ENCODE measurements at places on chromosomes 16 and 17.
A peak's percentile ranks its signal among the peaks of the same experiment; 100 is the strongest.

DNA sequence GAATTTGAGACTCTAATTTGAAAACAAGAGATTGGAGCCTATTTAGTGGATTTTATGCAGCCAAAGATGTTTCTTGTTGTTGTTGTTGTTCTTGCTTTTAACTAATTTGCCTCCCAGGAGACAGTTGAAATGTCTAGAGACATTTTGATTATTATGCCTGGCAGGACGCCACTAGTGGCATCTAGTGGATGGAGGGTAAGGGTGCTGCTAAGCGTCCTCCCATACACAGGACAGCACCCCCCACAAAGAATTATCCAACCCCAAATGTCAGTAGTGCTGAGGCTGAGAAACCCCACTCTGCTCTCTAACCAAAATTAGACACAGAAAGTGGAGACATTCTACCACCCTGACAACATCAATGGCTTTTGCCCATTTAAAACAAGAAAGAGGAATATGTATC, 15.4 kb upstream of the HSBP1 start:
- no peak for DNase-seq

GRCh38 chr17:37836593-37836992, 87.6 kb upstream of the TBC1D3K start:
- no peak for DNase-seq

DNA sequence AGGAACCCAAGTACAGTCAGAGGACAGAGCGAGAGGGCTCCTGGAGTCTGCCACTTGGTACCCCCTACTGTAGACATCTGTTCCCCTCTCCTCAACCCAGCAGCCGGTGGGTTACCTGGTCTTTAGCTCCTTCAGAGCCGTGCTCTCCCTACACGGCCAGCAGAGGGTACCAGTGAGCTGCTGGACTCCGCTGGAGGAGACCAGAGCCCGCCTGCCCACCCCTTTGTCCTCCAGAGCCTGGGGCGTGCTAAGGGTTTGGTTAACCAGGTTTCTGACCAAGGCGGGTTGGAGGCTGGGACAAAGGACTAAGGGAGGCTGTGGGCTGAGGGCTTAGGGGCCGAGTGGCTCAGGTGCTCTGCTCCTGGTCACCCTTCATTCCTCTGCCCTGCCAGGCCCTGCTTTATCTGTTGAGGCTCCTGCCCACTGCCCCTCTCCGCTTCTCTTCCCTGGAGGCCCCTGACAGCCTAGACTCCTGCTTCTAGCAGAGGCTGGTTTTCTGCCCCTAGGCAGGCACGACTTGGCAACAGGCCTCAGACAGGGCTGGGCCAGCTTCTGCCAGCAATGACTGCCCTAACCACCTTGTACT, 2.7 kb upstream of the HSD11B2 start:
- DNase-seq, result peak; percentile 86

DNA sequence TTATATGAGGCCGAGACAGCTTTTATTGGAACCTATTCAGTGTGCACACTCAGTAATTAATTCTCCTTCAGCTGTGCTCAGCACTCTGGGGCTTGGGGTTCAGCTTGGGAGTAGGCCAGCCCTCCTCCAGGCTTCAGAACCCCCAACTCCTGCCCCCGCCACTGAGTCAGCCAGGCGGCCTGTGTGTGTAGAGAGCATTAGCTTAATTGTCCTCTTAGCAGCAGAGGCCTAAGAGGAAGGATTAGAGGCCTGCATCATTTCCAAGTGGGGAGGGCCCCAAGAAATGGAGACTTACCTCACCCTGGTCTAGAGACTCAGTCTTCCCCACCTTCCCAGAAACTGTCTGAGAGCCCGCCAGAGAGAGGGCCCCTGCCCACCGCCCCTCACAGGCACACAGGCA, 772 bp downstream of the PRSS53 start:
- no peak for DNase-seq

DNA sequence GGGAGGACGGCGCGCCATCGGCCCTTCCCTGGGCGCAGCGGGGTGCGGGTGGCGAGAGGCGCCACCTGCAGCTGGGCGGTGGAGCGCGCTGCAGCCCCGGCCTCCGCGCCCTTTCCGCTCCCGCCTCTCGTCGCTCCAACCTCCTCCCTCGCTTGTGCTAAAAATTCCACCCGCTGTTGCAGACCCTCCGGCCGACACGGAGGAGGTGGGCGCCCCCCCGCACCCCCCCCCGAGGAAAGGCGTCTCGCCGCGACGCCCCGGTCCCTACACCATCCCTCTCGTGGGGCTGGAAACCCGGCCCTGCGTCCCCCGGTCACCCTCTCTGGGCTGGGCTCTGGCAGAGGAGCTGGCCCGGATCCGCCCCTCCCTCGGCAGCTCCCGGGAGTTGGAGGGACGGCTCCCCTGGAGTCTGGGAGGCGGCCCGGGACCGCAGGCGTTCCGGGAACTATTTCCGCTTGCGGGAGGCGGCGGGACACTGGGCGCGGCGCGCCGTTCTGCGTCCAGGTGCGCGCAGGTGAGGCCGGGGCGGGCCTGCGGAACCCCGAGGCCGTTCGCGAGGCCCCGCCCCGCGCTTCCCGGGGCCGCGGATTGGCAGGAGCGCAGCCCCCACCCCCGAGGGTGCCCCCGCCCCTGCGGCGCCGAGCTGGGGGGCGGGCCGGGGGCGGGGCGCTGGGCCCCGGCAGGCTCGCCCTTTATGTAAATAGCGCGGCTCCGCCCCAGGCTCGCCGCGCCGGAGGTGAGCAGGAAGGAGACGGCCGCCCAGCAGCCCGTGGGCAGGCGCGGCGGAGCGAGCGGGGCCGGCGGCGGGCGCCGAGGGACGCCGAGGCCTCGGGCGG, at the start of gene LLGL2:
TSS of gene LLGL2 (plus strand) at position 728 of the 836 bp plus-strand sequence. CDS start 17,730 bp downstream, outside the sequence.
- peak; percentile 96 for DNase-seq

DNA sequence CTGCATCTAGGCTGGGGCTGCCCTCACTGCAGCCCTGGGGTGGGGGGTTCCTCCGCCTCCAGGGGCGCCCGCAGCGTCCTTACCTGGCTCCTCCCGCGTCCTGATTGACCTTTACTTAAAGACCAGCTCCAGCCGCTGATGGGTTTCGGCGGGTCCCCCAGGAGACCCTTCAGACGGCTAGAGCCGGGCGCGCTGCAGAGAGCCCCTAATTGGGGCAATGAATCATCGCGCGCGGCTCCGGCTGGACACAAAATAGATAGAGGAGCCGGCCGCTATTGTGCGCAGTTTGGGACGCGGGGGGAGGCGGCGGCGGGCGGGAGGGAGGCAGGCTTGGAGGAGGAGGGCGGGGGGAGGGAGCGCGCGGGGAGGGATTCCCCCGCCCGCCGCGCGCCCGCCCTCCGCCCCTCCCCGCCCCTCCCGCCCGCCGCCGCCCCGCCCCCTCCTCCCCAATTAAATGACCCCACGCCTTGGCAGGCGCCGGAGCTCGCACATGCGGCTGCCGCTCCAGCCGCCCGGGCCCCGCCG, 56.5 kb upstream of the CIBAR2 start:
- no peak for DNase-seq

- DNase-seq, result no peak
Measured at GRCh38 chr16:64478252-64478906, 643.5 kb downstream of the CDH11 start.

GRCh38 chr16:66603537-66604375, 748 bp upstream of the CMTM3 start:
- no peak for DNase-seq

Data from trophoblast cell (in vitro differentiated cells and primary cell).